ENCODE measurements at places on chromosomes 4 and X.

DNA sequence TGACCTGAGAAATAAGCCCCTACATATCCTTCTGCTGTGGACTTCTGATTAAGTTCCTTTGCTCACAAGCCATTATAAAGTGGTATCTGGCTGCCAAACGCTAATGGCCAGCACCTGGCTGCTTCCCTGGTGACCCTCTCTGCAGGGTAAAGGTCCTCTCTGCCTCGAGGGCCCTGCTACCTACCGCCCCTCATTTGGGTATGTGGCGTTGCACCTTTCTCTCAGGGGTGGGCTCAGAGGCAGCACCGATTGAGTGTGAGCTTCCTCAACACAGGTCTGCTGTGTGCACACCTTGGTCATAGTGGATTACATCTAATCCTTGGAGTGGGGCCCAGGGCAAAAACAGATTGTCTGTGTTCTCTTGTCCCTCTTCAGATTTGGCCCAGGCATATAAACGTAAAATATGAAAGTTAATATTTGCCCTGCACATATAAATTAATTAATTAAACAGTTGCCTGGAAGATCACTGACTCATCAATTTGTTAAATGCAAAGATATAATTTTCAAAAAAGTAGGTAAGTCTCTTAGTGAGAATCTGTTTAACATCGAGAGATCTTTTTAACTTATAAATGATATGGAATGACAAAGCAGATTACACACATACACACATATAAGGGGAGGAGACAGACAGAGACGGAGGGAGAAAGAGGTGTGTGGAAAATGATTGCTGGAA, 174.5 kb upstream of the SMIM31 start:
- DNase-seq, result no peak

- no peak for DNase-seq
Observed at GRCh38 chrX:117713411-117713810, 403.2 kb downstream of the KLHL13 start.

DNA sequence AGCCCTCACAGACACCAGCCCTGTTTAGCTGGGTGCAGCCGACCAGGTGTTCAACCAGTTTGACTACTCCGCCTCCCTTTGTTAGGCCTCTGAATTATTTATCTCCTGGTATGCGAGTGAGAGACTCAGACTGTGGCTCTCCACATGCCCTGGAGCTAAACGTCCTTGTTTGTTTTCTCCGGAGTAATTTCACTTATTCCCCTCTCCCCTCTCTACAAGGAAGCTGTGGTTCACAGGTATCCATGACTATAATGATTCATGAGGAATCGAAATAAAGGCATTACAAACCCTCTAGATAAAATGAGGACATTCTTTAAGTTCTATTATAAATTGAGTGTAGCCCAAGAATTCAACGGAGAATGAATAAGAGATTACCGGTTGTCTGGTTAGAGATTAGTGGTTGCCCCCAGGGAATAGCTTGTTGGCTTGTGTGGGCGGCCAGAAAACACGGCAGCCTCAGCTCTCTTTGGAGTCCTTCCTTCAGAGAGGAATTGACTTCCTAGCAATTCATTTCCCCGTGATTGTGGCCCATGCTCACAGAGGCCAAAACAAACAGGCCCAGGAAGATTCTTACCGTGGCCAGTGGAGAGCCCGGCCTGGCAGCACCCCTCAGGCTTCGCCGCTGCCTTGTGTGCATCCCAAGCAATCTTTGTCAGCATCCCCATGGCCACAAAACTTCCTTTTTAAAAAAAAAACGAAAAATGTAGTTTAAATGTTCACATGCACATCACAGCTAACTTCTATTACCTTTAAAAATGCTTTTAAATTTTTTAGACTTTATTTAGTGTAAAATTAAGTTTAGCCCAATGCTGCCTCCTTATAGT, 60.2 kb upstream of the CBR4 start:
- DNase-seq, result peak; percentile 54

DNA sequence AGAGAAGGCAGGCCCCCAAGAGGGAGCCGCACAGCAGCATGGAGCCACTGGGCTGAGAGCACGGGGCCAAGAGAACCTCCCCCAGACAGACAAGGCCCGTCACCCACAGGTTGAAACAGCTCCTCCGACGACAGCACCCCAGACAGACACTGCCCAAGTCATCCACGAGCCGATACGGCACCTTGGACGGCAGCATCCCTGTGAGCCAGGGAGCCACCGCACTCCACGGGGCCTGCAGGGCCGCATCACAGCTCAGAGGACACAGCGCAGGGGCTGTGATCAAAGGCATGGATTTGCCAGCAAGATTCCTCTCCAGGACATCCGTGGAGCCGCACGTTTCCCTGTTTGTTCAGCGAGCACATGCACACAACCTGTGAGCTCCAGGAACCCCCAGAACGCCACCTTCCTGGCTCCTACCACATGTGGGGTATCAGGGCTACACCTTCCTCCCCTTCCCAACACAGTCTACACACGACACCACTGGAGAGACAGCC, 3.9 kb downstream of the CTBP1 start:
- DNase-seq, result peak; percentile 7

DNA sequence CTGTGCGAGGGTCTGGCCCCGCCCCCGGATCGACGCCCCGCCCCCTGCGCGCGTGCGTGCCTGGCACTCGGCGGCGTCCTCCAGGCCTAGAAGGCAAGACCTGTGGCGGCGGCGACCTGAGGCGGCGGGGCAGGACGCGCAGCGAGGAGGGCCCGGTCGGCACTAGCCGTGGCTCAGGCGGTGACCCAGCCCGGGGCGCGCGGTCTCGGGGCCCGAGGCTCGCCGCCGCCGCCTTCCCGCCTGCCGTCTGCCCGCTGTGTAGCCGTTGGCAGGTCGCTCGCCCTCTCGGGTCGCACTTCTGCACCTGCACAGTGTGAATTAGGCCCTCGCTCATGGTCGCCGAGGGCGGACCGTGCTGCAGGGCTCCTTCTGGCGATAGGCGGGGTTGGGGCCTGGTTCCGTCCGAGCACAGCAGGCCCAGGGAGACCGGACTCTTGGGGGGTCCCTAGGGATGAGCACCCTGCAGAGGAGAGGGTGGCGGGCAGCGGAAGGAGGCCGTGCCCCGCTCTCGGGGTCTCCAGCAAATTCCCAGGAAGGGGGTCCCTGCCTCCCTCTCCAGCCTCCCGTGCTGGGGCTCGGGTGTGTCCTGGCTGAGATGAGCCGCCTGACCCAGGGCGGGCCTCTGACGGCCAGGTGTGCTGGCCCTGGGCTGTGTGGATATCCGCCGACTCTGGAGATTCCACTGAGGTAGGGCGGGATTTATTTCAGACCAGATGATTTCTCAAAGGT, 557 bp upstream of the FAM53A start:
- peak; percentile 94 for DNase-seq

DNA sequence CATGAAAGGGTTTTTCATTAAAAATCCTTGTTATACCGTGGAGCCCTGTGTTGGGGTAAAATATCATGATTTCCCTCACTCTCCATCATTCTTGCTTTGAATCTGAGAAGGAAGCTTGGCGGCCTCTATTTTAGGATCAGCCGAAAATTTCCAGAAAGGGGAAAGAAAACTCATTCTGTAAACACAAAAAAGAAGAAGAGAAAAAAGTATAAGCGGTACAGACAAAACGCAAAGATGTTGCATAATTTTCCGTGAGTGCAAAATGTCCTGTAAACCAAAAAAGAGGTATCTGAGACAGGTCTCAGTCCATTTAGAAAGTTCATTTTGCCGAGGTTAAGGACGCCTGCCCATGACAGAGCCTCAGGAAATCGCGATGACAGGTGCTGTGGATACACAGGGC, 5.3 kb downstream of the CSF2RA start:
- no peak for DNase-seq

DNA sequence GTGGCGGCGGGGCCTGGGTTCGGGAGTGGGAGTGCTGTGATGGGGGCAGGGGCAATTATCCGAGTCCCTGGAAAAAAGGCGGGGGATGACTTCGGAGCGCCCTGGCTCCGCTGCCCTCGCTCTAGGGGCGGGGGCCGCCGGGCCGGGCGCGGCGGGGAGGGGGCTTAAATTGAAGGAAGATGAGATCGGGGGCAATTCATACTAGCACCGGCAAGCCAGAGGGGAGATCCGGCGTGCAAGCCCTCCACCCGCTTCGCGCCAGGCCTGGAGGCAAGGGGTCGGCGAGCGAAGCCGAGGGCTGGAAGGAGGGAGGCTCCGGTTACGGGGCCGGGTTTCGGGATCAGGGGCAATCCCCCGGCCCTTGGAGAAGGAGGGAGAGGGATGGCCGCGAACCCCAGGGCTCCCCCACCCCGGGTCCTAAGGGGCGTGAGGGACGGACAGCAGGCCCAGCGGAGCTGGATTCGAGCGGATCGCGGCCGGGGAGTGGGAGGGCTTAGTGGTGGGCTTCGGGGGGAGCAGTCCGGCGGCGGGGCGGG, 1.2 kb downstream of the BCORL1 start:
- peak; percentile 34 for DNase-seq

GRCh38 chrX:68820476-68821110, 8.2 kb upstream of the EFNB1 start:
- no peak for DNase-seq

DNA sequence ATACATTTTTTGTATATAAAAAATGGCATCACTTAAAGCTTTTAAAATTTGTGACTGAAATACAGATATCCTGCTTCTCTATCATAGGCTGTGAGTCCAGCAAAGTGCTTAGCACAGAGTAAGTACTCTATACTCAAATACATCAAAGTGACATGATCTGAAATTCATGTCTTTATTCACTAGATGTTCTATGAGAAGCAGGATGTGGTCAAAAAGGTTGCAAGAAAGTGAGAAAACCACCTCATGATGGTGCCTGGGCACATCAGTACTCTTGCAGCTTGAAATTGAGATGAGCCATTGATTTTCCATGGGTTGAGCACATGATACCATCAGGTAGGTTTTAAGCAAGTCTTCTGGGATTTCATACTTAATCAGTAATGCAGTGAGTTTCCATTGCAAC, 20.4 kb upstream of the SFRP2 start:
- no peak for DNase-seq

GRCh38 chrX:103149652-103150051, 56.7 kb upstream of the NXF3 start:
- no peak for DNase-seq

GRCh38 chrX:90026730-90027129, 105.0 kb downstream of the TGIF2LX start:
- no peak for DNase-seq

DNA sequence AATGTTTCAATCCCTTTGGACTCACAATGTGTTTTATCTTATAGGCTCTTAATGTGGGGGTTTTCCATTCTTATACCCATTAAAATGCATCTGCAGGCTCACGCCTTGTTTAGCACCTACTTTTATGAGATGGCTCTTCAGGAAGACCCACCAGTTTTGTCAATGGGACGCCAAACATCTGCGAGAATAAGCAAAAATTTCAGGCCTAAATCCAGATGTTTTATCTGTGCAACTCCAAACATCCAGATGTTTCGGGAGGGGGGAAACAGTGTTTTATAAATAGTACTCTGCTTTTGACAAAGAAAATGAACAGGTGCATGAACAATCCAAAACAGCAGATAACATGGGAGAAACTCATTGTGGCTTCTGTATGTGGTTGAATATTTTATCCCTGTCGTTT, 342.8 kb downstream of the DHX15 start:
- DNase-seq, result no peak

DNA sequence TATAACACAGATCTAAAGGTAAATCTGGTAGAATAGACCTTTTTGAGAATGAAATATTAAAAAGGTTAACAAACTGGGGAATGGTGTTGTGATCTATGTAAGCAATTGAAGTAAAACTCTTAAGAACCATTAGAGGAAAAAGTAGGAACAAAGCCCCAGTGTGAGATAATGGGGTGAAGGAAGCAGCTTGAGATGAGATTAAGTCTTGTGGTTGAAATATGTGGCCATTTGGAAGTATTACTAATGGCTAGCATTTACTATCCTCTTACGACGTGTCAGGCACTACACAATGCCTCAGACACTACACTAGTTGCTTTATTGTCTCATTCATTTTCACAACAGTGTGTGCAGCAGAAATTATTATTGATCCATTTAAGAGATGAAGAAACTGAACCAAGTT, 25.9 kb upstream of the NDNF start:
- DNase-seq, result no peak

DNA sequence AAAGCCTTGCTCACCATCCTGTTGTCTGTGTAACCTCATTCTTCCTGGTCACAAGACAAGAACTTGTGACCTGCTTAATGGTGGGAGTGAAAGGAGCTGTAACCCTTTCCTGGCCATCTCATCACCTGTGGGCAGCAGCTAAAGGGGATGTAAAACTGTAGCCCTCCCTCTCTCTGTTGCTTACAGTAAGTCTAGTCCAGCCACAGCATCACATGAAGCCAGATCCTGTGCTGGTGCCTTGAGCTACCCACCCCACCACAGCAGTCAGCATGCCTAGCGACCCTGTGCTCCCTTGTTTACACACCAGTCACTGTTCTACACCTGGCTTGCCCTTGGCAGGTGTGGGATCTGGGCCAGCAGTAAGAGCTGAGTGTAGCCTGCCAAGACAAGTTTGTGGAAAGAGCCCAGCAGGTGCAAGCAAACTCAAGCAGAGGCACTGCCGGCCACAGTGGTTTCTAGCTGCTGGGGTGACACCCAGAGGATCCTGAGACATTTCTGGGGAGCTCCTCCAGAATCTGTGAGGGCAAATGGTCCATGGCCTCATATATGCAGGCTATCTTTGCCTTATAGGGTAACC, 41.0 kb downstream of the UGT2B28 start:
- no peak for DNase-seq

GRCh38 chrX:129875669-129876068, 30.3 kb upstream of the UTP14A start:
- DNase-seq, result no peak

- no peak for DNase-seq
Observed at GRCh38 chr4:42671431-42672194, 14.7 kb upstream of the ATP8A1 start.

- DNase-seq, result no peak
Observed at GRCh38 chrX:147646949-147647723, 264.6 kb upstream of the FMR1 start.

All from WTC11 (cell line).